ENCODE measurements at places on chromosomes 5 and 9.

DNA sequence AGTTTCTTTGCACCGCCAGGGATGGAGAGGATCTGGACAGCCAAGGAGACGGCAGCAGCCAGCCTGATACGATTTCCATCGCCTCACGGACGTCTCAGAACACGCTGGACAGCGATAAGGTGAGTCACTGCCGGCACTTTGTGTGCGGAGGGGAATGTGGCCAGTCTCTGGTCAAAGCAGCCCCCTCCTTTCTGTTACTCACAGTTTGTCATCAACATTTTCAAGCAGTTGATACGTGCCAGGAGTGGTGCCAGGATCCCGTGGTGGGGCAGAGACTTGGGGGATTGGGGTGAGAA is 175.1 kb upstream of the OTULINL start:
- DNase-seq, result no peak

- no peak for DNase-seq
Observed at GRCh38 chr9:33431420-33431819, 16.0 kb downstream of the AQP3 start.

DNA sequence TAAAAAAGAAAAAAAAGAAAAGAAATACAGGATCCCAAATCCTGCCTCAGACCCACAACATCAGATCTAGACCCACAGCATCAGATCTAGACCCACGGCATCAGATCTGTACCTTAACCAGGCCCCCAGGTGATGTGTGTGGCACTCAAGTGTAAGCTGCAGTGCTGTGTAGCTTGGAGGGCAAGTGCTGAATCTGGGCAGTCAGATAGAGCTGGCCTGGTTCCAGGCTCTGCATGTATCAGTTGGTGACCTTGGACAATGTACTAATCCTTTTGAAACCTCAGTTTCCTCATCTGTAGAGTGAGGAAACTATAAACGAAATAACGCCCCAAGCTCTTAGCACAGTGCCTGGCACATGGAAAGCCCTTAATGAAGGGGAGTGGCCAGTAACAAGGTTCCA is 16.7 kb downstream of the COL15A1 start:
- DNase-seq, result no peak

GRCh38 chr5:98714710-98715288 is 58.7 kb upstream of the RGMB start:
- DNase-seq, result no peak

DNA sequence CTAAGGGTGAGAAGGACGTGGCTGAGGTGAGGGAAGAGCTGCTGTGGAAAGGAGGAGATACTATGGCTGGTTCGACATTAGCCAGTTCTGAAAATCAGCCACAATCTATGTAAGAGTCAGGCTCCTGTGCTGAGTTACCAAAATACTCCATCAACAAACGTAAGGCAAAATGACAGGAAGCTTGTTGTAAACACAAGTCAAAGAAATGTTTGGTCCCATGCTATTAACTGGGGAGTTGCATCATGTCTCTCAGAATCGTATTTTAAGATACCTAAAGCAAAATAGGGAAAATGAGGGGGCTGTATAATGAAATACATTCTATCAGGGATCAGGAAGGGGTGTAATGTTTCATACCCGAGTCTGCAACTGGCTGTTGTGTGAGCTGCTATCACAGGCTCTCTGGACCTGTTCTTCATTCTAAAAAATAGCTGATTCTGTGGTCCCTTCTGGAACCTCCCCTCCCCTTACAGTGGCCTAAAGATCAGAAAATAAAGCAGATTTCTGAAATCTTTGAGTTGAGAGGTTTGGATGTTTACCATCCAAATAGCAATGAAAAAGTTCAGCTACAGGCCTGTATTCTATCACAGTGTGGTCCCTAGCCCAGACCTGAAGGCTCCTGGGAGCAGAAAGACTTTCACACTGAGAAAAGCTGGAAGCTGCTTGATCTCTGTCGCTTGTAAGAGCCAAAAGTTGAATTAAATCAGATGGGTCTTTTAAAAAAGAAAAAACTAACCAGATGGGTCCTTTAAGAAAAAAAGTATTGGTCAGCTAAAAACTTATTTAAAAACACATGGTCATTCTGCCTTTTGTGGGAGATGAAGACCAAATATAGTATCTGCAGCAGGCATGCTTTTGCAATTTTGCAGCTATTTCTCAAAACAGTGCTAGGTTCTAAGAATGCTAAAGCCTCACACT is 97.8 kb upstream of the SMC5 start:
- DNase-seq, result no peak

DNA sequence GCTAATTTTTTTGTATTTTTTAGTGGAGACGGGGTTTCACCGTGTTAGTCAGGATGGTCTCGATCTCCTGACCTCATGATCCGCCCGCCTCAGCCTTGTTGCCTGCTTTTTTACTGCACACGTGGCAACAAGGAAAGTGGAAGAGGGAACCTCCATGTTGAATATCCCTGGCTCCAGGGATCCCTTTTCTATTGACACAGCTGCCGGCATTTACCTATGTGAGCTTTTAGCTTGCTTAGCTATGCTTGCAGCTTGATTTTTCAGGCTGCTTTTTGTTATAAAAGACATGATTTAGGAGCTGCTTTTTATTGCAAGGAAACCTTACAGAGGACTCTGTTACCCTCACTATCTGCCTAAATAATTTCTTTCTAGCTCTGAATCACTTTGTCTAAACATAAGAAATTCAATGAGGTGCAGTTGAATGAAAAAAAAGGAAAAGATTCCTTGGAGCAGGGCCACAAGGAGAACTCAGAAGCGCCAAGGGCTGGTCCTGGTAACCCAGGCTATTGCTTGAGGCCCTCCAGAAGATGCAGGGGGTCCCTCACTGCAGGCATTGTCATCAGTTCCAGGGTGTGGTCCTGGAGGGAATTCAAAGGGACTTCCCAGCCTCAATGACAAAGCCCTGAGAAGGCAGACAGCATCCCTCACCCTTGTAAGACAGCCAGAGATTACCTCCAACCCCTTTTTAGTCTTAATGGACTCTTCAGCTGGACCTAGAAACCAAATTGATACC is 89.9 kb downstream of the SYK start:
- DNase-seq, result no peak

GRCh38 chr9:113507256-113507655 is 43.7 kb downstream of the RGS3 start:
- DNase-seq, result no peak

- DNase-seq, result no peak
Observed at GRCh38 chr5:135124128-135124527, 90.1 kb upstream of the PITX1 start.

DNA sequence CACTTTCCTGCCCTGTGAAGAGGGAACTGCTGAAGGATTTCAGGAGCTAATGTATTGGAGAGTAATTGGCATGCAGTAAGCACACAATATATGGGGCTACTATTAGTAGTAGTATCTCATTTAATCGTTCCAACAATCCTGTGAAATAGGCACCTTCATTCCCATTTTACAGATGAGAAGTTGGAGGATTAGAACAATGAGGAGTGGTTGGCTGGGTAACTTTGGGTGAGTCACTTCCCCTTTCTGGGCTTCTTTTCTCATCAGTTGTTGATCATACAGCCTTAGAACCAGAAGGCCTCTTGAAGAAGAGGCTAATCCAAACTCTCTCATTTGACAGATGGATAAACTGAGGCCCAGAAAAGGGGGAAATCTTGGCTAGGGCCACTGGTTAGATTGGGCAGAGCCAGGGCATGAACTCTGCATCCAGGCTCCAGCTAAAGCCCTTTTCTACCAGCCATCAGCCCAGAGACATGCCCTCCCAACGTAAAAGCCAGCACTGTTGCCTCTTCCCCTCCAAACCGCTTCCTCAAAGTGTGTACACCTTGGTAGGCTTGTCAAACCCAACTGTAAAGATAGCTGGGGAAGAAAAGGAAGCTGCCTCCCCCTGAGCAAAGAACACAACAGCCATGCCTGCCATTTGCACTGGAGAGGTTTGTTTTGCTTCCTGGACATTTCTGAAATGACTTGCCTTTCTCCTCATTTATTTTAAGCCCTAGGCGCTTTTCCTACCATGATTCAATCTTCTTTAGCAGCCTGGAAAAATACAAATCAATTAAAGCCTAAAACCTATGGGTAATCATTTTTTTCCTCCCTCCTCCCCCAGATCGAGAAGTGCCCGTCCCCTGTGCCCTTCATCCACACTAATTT is 992 bp downstream of the SPACA9 start:
- no peak for DNase-seq

DNA sequence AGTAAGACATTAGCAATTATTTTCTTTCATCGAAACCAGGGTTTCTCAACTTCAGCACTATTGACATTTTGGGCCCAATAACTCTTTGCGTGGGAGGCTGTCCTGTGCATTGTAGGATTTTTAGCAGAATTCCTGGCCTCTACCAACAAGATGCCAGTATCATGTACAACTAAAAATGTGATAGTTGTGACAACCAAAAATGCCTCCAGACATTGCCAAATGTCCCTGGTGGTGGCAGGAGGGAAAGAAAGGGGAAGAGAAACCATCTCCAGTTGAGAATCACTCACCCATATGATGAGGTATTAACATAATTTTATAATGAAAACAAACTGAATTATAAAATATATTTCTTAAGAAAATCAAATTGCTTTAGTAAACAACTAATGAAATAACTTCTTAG is 406.1 kb downstream of the RAB3C start:
- no peak for DNase-seq

DNA sequence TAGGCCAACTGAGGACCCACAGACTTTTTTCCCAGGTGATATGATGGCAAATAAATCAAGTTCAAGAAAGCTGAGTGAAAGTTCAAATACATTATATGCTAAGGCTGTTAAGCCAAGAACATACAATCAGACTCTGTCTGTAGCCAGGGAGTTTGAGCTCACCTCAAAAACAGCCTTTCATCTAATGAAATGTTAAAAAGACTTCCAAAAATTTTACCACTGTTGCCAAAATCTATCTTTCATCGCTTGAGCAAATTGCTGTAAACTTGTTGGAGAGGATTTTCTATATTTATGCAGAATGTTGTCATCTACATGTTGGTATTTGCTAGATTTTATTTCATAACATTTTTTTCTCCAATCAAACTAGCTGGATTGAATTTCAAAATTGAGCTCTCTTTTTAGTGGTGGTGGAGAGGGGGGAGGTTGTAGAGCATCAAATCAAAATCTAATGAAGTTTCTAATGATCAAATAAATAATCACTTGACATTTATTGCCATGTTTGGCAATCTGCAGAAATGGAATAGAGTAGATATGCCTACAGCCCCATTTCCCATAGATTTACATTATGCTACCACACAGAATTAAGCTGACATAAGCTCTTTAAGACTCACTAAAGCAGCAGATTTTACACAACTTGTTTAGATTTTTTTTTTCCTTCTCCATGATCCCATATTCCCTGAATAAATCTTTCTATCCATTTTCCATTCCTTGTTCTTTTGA is 828.9 kb upstream of the ZNF608 start:
- no peak for DNase-seq

DNA sequence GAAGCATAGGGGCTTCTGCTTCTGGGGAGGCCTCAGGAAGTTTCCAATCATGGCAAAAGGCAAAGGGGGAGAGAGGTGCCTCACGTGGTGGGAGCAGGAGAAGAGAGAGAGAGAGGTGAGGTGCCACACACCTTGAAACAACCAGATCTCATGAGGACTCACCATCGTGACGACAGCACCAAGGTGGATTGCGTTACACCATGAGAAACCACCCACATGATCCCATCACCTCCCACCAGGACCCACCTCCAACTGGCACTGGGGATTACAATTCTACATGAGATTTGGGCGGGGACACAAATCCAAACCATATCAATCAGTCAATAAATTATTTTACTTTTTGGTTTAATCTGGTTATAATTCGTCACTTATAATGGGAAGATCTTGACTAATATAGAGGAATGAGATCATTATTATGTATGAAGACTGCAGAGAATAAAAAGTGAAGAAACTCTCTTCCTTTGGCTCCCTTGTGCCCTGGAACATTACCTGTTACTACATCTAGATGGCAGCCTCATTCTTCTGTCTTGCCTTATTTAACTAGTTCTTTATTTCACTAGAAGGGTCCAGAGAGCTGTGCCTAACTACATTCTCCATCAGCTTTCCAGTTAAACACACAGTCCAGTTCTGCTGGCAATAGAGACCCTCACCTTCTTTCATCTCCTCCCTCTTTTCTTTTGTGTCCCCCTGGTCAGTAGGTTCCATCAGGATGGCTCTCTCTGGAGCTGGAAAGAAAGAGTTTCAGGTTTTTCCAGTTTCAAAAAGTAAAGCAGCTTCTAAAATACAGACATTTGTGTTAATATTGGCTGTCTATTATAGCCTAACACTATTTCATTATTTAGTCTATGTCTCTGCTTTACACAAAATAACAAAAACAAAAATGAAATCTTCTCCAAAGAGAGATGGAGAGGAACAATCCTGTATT is 21.7 kb upstream of the SPINK7 start:
- no peak for DNase-seq

All from stimulated activated CD8-positive, alpha-beta memory T cell treated with anti-CD3 and anti-CD28 coated beads, Interleukin-7, amount 100 ng/mL, for 1 hour (primary cell).